ENCODE measurements at places on chromosomes 2 and 18.
A peak's percentile ranks its signal among the peaks of the same experiment; 100 is the strongest.

DNA sequence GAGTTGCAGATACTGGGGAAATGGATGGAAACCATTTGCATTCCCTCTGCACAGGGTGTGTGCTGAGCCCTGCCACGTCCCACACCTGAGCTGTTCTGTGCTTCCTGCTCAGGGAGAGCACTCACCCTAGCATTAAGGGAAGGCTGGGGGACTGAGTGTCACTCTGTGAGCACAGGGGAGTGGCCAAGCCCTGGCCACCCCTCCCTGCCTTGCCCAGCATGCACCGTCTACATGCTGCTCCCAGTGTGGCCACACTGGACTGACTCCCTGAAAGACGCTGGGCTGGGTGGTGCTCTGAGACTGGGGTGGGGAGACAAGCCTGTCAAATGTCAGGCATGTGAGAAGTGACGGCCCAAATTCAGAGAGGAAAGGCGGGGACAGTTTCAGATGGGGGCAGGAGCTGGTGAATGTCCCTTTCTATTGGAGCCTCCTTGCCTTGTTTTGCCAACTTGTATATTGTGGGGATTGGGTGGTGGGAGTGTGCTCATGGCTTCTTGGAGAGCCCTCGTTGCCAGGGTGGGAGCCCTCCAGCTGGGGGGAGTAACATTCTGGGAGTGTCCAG lies 298.4 kb upstream of the HS6ST1 start:
- DNase-seq, result no peak

DNA sequence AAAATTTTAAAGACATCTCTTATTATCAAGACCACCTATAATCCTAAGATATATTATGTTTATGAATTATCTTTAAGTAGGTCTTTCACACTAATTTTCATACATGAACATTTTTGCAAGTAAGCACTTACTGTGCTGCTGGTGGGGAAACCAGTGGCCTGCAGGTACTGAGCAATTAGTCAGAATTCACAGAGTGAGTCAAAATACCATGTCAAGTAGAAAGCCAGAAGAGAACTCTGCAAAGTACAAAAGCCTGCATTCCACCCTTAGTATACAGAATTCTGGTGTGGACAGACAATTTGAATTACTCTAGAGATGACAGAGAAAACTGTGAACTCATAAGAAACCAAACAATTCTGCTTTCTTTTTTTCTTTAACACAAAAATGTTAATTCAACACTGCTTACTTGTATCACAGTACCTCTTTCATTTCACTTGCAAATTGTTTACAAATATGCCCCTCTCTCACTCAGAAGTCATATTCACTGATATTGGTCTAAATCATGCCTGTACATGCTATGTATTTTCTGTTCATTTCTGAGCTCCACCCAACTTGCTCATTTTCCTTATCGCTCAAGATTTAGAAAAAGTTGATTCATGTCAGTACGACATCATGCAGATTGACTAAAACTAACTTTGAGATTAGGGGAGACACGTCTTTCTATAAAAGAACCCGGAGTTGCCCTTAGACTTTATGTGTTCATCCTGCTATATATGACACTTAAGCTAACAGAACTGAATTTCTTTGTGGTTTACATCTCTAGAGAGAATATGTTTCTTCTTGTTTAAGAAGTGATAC lies 182.9 kb downstream of the IKZF2 start:
- DNase-seq, result no peak

- DNase-seq, result no peak
These were observed 23.2 kb upstream of the SLC20A1 start for GRCh38 chr2:112622528-112622849.

DNA sequence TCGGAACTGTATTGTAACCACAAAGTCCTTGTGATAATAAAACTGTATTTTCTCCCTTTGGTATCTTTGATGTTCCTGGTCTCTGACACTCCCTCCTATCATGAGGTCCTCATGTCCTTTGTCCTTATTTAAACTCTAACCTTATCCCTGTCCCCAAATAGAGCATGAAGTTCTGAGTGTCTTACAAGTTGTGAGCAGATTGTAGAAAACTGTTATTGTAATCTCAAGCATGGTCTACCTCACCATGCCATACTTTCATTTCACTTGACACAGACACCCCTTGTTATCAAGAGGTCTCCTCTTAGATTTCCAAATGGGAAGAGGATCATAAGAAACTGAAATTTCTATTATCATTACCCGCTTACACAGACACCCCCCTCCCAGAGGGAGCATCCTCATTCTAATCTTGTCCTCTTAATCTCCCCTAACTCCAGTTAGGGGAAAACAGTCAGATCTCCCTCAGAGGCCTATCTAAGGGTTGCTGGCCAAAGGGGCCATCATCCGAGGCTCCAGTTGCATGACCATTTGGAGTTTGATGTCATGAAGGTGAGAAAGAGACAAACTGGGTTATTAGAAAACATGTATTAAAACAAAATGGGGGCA lies 29.0 kb downstream of the MYO3B start:
- no peak for DNase-seq

DNA sequence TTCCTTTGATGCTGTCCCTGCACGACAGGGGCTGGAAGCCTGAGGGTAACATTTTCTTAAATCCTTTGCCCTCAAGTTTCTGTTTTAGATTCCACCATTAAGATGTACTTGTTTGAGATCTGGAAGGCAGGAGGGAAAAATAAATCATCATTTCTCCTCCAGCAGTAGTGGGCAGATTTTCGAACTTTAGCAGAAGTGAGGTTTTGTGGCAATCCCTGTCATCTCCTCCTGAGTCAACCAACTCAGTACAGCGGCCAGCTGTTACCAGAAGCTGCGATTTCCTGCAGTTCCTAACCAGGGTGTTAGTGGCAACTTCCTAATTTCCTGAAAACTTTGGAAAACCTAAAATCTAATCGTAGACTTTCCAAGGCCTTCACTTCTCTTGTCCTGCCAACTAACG lies 517.2 kb upstream of the ACVR2A start:
- DNase-seq, result no peak

- no peak for DNase-seq
These were observed 359.9 kb downstream of the ARHGAP15 start for GRCh38 chr2:143489145-143489544.

DNA sequence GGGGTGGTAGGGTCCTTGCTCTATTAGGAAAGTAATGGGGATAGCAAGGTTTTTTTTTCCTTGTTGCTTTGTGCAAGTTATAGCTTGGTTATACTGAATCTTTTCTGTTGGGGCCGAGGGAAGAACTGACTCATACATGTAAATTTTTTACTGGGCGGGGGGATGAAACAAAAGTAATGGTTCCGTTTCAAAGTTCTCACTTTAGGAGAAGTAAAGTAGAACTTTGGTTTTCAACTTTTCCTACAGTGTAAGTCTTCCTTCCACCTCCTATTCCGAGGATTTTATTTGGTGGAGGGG lies 1.1 kb downstream of the AFTPH start:
- peak; percentile 11 for DNase-seq

- no peak for DNase-seq
These were observed 116.3 kb upstream of the SMAD7 start for GRCh38 chr18:49067071-49067470.

- DNase-seq, result no peak
These were observed 95.6 kb downstream of the NUP35 start for GRCh38 chr2:183219888-183220287.

DNA sequence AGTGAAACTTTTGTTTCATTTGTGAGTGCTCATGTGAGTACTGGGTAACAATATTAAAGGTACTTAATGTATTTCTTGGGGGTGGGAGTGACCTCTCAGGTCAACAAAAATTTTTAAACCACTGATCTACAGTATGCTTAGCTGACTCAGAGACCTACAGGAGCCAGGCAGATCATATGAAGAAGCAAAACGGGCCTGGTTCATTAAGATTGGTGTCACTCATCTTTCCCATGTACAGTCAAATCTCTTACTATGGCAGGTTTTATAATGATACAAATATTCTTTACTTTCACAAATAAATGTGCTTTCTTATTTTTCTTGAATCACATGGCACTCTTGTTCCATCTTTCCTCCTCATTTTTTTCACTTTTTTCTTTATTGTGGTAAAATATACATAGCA lies 7.7 kb upstream of the TMSB10 start:
- no peak for DNase-seq

DNA sequence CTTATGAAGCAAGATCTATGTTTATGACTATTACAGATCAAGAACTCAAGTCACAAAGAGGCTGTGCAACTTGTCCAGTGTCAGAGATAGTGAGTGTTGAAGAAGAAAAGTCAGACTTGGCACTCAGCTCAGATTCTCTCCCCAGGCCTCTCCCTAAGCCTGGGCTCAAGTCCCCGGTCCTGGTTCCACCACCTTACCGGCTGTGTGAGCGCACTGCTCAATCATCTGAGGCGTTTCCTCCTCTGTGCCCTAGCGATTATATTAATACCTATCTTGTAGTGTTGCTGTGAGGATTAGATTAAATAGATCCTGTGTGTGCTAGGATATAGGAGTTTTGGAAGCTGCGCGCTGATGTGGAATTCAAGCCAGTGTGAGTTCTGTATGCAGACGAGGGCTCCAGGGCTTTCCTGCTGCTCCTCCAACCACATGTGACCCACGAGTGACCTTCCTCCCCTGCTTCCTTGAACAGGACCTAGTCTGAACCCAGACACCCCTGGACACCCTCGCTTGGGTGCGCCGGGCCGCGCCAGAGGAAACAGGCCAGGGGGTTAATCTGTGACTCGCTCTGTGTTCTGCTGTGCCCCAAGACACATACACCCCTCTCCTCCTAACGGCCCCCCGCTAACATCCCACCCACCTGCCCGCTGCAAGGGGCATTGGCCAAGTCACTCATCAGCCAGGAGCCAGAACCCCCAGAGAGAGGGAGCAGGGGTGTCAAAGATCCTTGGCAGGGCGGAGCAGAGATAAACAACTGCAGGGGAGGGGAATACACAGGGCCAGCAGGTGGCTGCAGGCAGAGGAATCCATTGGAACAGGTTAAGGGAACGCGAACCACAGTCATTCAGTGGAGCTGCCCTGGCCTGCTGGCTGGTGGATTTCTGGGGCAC lies 38.3 kb downstream of the TNS1 start:
- DNase-seq, result no peak

- no peak for DNase-seq
These were observed 5.4 kb upstream of the FAM124B start for GRCh38 chr2:224407241-224407701.

DNA sequence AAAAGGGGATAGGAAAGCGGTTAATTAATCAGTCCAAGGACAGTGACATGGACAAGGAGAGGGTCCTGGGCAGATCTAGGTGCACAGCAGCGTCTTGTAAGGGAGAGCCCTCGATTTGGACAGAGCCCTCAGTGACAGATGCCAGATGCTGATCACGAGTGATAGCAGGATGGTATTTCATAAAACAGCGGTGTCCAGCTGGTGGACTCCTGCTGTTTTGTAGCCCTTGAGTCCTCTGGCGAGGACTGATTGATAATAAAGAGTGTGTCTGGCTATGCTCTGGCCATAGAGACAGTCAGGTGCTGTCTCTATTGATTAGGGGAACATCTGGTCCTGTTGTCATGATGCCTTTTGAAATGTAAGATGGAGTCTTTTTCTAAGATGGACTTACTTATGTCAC lies 180.7 kb downstream of the NCK2 start:
- no peak for DNase-seq

- no peak for DNase-seq
These were observed 91.1 kb upstream of the CDH2 start for GRCh38 chr18:28267878-28268625.

- no peak for DNase-seq
These were observed 113.9 kb upstream of the TFCP2L1 start for GRCh38 chr2:121398853-121399252.

DNA sequence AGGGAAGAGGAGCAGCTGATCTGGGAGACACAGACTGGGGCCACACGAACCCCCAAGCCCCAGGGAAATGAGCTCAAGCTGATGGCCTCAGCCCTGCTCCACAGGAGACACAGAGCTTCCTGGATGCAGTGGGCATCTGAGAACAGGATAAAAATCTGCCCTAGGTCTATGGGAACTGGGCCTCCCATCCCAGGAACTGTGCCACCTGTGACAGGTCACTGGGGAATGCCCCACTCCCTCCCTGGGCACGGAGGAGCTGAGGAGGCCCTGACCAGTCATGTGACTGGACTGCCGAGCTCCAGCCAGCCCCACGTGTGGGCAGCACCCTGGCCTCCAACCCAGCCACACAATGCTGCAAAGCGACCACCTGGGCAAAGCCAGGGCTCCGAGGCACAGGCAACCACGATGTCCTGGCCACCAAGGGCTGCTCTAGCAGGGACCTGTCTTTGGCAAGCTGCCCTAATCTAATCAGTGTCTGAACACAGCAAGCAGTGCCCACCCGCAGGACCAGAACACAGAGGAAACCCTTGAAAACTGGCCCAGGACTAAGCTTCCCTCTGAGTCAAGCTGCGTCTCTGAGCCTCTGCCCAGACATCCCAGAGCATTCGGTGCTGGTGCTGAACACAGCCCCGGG lies 57.8 kb upstream of the ID2 start:
- no peak for DNase-seq

GRCh38 chr2:179437430-179437829 lies 172.8 kb upstream of the SESTD1 start:
- no peak for DNase-seq

DNA sequence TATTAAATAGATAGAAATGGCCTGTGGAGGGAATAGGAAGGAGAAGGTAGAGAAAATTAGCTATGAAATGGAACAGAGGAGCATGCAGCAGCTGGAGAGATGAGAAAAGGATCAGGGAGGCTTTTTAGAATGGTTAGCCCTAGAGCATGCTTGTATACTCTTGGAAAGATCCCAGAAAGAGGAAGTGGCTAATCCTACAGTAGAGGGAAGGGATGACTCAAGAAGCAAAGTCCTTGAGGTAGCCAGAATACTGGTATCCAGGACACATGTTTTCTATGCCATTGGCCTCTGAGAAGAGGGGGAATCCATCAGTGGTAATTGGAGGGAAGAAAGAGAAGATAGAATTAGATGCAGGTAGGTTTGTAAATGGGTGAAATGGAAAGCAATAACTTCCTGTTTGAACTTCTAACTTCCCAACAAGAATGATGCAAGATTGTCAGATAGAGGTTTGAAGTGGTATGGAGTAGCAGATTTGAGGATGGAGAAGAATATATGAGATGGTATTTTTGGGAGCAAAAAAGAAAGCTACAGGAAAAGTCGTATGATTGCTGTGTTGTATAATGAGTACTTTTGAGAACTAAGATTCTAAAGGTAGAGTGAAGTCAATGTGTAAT lies 17.1 kb upstream of the OSBPL6 start:
- DNase-seq, result no peak

DNA sequence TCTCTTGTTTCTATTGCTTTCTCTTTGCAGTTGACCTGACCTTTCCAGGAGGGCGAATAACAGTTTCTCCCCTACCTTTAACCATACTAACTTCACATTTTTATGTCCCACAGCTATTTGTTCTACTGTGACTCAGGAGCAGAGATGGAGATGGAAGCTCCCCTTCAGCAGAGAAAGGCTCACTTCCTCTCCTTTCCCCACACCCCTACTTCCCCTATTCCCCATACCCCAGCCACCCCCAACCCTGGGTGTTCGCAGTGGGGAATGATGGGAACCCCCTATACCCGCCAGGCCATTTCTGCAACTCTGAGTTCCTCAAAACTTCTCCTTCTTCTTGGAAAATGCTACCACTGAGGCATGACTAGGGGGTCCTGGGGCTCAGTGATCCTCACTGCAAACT lies 285.4 kb upstream of the MGAT5 start:
- DNase-seq, result no peak

- DNase-seq, result peak; percentile 52
These were observed 121.6 kb downstream of the NFATC1 start for GRCh38 chr18:79517341-79517740.

GRCh38 chr2:19687017-19687659 lies 214.6 kb downstream of the TTC32 start:
- no peak for DNase-seq

All from stimulated activated CD4-positive, alpha-beta T cell treated with anti-CD3 and anti-CD28 coated beads, Interleukin-4, amount 100 ng/mL, for 1 hour (primary cell).